ENCODE measurements at places on chromosomes 12 and 14. TPM values are rescaled to one million over a fixed set of nuclear protein-coding genes. Genes with fewer than 3 reads are reported as not detected.

DNA sequence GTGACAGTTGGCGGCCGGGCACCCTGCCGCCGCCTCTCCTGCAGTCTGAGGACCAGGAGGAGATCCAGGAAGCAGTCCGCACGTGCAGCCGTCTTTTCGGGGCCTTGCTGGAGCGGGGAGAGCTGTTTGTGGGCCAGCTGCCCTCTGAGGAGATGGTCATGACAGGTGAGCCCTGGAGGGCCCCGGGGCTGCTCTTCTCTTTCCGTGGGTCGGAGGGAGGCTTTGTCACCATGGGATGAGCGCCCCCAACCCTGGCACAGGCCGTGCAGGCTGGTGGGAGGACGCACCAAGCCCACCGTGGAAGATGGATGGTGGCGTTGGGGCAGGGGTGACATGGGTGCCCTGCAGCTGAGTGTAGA lies 532 bp downstream of the NOC4L start:
- DNase-seq, result no peak

BIN2 gene
- 39.9 TPM for total RNA-seq

GDF3 gene
- total RNA-seq, result not detected

DPPA3 gene
- not detected for total RNA-seq
